ENCODE measurements at places on chromosomes 1 and 21.

DNA sequence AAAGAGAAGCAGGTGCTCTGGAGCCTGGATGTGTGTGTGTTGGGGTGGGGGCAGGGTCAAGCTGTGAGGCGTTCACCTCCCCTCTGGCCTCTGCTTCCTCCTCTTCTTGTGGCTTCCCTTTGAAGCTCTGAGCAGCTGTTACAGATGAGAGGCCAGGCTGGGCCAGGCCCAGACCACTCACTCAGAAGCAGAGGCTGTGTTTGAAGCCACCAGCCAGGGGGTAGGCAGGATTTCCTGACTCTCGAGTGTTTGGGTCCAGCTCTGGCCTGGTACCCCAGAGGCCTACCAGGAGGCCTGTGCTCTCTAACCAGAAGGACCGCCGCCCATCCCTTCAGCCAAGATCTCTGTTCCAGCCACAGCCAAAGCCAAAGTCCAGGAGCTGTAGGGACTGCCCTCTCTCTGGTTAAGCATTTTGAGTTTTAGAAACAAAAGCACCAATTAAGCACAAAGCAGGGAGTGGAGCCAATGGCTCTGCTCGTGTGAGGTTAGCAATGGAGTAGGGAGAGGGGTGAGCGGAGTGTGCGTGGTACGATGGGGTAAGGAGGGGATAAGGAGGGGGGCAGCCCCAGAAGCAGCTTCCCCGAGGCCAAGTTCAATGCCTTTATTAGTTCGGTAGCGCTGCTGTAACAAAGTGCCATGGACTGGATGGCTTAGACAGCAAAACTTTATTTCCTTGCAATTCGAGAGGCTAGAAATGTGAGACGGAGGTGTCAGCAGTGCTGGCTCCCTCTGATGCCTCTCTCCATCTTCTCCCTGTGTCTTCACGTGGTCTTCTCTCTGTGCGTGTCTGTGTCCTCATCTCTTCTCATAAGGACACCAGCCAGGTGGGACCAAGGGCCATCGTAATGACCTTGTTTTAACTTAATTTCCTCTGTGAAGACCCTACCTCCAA lies 20.5 kb downstream of the RCSD1 start:
- DNase-seq, result peak; percentile 23

DNA sequence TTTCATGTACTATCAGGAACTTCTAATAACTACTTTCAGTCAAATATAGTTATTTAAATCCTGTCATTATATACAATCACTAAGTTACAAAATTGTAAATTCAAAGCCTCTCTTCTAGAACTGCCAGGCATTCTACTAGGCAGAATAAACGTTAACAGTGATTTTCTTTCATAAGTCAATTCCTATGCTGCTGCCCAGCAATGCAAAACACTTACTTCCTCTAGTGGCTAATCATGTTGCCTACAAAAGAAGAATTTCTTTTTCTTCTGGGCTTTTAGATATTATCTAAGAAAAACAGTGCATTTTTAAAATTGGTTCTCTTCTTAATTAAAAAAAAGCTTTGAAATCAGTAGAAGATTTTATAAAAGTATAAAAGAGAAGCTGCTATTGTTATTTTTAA lies 509.8 kb upstream of the ADAMTS5 start:
- DNase-seq, result no peak

GRCh38 chr1:209435654-209436566 lies 147.6 kb upstream of the CAMK1G start:
- peak; percentile 87 for DNase-seq

DNA sequence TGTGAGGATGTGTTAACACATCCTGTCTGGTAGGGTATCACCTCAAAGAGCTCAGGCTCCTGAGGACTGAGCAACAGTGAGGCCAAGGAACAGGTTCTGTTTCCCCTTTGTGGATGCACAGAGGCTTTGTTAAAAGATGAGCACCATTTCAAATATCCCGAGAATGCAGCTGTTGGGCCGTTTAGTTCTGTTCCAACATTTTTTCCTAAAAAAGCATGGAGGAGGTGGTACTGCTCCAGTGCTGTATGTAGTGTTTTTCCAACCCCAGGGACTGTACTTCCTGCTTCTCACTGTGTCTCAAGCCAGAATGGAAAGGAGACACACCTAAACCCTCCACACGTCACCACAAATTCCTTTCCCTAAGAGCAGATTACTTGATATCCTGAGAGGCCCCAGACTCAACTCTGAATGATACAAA lies 53.8 kb upstream of the BCL10 start:
- no peak for DNase-seq

DNA sequence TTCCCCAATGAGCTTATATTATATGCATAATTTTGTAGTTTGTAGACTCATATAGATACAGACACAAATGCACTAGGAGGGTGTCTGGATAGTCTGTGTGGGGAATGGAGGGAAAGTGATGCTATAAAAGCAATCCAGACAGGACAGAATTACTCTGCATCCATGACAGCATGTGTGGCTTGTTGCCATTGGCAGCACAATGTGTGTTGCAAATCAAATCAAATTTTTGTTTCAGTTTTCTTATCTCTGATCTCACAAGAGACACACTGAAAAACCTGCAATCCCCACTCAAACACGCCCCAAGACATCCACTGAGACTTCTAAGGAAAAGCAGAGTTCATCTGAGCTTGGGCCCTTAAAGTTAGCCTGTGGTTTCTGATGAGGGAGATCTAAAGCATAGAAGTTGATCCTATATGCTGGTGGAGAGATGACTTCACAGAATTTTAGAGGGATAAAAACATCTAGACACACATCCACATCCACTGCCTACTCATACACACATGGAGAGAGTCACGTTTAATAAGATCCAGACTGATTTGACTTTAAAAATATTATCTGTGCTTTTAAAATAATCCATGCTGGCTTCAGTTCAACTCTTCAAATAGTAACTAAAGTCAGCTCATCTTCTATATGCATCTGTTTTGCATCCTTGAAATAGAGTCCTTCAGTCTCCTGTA lies 313.0 kb upstream of the PLXNA2 start:
- DNase-seq, result no peak

GRCh38 chr1:153970346-153970745 lies 2.6 kb downstream of the CREB3L4 start:
- DNase-seq, result no peak

GRCh38 chr1:164456272-164456671 lies 102.7 kb upstream of the PBX1 start:
- DNase-seq, result no peak

GRCh38 chr1:158227904-158228623 lies 26.2 kb upstream of the CD1A start:
- peak; percentile 91 for DNase-seq

GRCh38 chr1:23699280-23700179 lies 7.9 kb downstream of the RPL11 start:
- DNase-seq, result no peak

DNA sequence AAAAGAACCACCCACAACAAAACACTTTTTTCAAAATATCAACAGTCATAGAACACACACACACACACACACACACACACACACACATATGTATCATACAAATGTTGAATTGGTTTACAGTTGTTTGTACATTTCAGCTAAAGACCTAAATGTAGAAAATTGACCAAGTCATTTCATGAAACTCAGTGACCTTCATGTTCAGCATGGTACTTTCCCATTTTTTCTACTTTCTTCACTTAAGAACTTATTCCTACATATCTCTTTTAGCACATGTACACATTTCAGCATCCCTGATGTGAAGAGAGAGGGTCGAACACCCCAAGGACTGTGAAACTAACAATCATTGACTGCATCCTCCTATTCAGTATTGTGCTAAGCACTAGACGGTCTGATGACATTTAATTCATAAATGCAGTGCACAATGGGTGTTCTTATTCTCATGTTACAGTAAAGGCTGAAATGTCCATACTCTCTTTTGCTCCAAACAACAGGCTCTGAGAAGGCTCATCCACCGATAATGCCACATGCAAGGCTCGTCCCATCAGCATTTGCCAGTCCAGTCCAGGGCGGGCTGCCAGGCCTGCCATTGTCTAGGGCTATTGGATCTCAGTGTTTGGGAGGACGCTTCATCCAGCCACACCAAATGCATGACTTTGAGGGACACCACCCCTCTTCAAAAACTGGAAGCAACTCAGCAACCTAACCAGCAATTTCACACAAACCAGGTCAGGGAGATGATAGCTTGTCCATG lies 150.1 kb upstream of the RUNX1 start:
- no peak for DNase-seq

GRCh38 chr1:172380441-172381244 lies 39.8 kb upstream of the C1orf105 start:
- peak; percentile 16 for DNase-seq

- peak; percentile 38 for DNase-seq
Observed at GRCh38 chr1:110927484-110928075, 36.1 kb downstream of the LRIF1 start.

- no peak for DNase-seq
Observed at GRCh38 chr1:228323401-228323800, 83.2 kb downstream of the TRIM11 start.
